Kidney (tissue), 22 donors: ENCODE measurements at places on chromosomes 12 and 14. TPM values are rescaled to one million over a fixed set of nuclear protein-coding genes. Genes with fewer than 3 reads are reported as not detected.

DNA sequence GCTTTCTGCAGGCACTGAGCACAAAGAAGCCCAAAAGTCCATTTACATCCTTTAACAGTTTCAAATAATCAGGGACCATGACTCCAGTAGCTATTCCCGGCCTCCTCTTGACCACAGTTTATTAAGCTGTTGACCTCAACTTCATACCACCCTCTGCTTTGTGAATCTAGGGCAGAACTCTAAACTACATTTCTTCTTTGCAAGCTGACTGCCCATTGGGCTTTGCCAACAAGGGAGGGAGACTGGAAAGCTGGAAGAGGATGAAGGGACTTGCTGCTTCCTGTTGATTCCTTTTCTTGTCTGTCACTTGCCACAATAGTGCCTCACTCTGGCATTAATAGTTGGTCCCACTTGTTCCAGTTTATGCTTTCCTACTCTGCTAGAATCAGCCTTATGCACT, 2.7 kb downstream of the CGRRF1 start:
- no peak for DNase-seq
- H3K36me3 ChIP-seq, result no peaks in the 10 kb centered on the region
- H3K4me3 ChIP-seq, result no peak overlapping the region
- no peak overlapping the region for H3K27ac ChIP-seq

Gene CLEC9A
- total RNA-seq, result 0.57 TPM

- H3K4me3 ChIP-seq, result peak overlapping the region; percentile 32
- peak overlapping the region; percentile 37 for H3K27ac ChIP-seq
- no peaks in the 10 kb centered on the region for H3K27me3 ChIP-seq
- no peaks in the 10 kb centered on the region for H3K4me1 ChIP-seq
- DNase-seq, result peak; percentile 83
Observed at GRCh38 chr12:70609739-70610491, 27.3 kb downstream of the PTPRB start.

GRCh38 chr12:52335598-52336262, 14.5 kb upstream of the KRT83 start:
- H3K4me3 ChIP-seq, result no peak overlapping the region
- no peaks in the 10 kb centered on the region for H3K4me1 ChIP-seq
- H3K36me3 ChIP-seq, result no peaks in the 10 kb centered on the region
- no peak for DNase-seq
- H3K27me3 ChIP-seq, result no peaks in the 10 kb centered on the region

Gene RFLNA
- total RNA-seq, result 0.76 TPM

Gene RNASE7
- total RNA-seq, result not detected

DNA sequence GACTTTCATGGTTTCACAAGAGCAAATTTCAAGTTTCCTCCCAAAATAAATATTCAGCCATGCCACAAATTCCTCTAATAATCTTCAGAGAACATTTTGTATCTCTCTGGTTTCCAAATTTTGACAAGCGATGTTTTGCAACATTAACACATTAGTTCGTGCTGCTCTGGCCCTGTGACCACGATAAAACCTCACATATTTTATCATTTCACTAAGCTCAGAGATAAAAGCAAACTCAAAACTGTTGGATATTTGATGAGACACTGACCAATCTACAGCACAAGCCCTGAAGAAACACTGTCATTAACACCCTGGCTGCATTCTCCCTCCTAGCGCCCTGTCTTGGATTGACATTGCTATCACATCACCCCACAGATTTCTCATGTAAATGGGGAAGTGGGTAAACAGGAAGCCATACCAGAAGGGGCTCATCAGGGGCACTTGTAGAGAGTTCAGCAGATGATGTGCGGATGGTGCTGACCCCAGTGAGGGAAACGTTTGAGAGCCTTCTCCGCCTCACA, 264.3 kb downstream of the PRKD1 start:
- no peak overlapping the region for H3K4me3 ChIP-seq
- H3K27me3 ChIP-seq, result no peaks in the 10 kb centered on the region

- H3K27ac ChIP-seq, result no peak overlapping the region
- no peaks in the 10 kb centered on the region for H3K27me3 ChIP-seq
- H3K4me3 ChIP-seq, result no peak overlapping the region
- H3K36me3 ChIP-seq, result no peaks in the 10 kb centered on the region
Observed at GRCh38 chr12:51087818-51088217, 4.4 kb upstream of the CSRNP2 start.

DNA sequence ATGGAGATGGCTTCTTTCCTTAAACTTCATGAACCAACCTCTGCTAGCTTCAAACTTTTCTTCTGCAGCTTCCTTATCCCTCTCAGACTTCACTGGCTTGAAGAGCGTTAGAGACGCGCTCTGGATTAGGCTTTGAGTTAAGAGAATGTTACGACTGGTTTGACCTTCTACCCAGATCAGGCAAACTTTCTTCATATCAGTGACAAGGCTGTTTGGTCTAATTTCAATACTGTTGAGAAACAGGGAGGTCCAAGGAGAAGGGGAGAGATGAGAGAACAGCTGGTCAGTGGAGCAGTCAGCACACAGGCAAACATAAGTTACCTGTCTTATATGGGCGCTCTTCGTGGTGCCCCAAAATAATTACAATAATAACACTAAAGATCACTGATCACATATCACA, 14.9 kb downstream of the SCAF11 start:
- H3K36me3 ChIP-seq, result no peaks in the 10 kb centered on the region
- no peak for DNase-seq
- peaks cover 2% of the 10 kb centered on the region for H3K4me1 ChIP-seq
- no peak overlapping the region for H3K27ac ChIP-seq
- H3K27me3 ChIP-seq, result no peaks in the 10 kb centered on the region

GRCh38 chr12:103962493-103962892, 3.2 kb upstream of the TDG start:
- no peaks in the 10 kb centered on the region for H3K36me3 ChIP-seq
- H3K4me3 ChIP-seq, result no peak overlapping the region
- no peaks in the 10 kb centered on the region for H3K27me3 ChIP-seq
- DNase-seq, result peak; percentile 7
- no peak overlapping the region for H3K27ac ChIP-seq

- no peaks in the 10 kb centered on the region for H3K4me1 ChIP-seq
- H3K27me3 ChIP-seq, result no peaks in the 10 kb centered on the region
- DNase-seq, result no peak
- no peak overlapping the region for H3K4me3 ChIP-seq
Observed at GRCh38 chr14:100967930-100968329, 64.4 kb upstream of the RTL1 start.
